ENCODE measurements at places on chromosomes 2 and 18. TPM values are rescaled to one million over a fixed set of nuclear protein-coding genes. Genes with fewer than 3 reads are reported as not detected.

The DNAH7 gene
- total RNA-seq = not detected

The LOXL3 gene
- 1.2 TPM for total RNA-seq

The BOK gene
- 113 TPM for total RNA-seq

The VWA3B gene
- not detected for total RNA-seq

The GREB1 gene
- under 0.01 TPM for total RNA-seq

The ABCB6 gene
- total RNA-seq = 39.1 TPM

The BUB1 gene
- total RNA-seq = 3.4 TPM

The ASPRV1 gene
- under 0.01 TPM for total RNA-seq

The CD302 gene
- 5.7 TPM for total RNA-seq

The LIPT1 gene
- total RNA-seq = 4.8 TPM

The FOXI3 gene
- total RNA-seq = not detected

The C2orf72 gene
- total RNA-seq = 2.0 TPM

The SERPINB10 gene
- total RNA-seq = not detected

DNA sequence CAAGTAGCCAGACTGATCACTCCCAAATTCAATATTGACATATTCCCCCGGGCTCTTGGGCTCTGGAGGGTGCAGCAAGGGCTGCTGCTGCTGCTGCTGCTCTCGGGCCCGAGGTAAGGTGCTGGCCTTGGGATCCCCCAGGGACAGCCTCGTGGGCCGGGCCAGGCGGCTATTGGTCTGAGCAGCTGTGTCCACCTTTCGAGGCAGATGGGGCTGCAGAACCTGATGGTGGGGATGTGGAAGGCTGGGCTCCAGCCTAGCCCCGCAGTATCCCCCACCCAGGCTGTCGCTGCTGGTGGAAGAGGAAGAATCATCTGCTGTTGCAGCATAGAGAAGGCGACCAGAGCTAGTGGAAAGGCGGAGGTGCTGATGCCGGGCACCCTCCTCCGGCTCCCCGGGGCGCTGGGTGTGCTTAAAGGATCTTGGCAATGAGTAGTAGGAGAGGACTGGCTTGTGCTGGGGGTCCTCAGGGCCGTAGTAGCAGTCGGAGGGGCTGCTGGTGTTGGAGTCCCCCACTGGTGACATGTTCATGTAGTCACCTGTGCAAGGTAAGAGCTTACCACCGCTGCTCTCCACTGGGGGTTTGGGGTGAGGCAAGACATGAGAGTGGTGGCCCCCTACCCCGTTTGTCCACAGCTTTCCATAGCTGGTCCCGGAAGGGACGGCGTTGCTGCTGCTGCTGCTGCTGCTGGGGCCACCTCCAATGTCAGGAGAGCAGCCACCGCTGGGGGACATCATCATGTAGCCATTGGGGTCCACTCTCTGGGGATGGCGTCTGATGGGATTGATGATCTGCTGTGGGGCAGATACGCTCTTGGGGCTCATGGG is 3.4 kb downstream of the IRS1 start:
- DNase-seq = no peak

DNA sequence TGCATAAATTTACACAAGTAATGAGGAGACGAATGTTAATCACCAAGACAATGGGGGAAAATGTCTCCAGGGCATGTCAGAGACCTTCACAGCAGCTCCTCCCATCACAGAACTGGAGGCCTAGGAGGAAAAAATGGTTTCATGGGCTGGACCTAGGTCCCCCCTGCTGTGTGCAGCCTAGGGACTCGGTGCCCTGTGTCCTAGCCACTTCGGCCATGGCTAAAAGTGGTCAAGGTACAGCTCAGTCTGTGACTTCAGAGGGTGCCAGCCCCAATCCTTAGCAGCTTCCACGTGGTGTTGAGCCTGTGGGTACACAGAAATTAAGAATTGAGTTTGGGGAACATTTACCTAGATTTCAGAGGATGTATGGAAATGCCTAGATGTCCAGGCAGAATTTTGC is 152.2 kb upstream of the KCNJ3 start:
- no peak for DNase-seq

DNA sequence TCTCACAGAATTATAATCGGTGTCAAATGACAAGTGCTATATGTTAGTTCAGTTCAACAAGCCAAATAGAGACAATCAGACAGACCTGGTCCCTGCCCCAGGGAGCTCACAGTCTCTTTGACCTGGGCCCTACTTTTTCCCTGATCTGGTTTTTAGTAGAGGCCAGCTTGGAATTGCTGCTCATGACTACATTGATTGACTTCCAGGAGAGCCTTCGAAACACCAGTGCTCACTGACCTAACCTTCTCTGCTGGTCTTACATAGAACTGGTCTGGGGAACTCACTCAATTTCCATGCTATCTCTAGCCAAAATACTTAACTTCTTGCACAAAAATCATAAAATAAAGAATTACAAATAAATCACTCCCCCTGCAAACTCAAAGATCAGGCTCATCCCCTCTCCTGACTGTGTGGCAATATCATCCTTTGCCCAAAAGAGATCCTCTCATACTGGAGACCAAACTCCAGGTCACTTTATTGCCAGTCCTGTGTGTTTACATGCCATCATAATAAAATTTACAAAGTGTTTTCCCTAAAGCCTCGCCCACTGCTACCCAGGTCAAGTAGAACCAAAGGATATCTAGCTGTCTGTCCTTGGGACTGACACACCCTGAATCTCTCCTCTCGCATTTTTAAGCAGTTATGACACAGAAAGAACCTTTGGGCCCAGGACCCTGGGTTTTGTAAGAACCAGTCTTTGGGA is 53.2 kb downstream of the PROC start:
- no peak for DNase-seq

DNA sequence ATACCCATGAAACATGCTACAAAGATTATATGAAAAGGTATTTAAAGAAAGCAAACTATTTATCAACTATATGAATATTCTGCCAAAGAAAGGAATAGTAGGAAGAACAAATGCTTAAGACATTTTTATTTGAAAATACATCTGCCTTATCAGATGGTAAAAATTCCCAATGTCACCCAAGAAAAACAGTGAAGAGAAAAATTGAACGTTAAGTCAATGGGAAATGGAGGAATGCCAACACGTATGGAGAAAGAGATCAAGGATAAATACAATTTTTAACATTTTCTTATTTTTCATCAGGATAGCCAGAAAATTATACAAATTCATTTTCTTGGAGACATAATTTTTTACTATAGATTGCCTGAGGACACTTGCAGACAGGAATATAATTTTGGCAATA is 394.2 kb downstream of the ZEB2 start:
- no peak for DNase-seq

GRCh38 chr2:6913415-6914157 is 3.6 kb upstream of the RNF144A start:
- DNase-seq = no peak

GRCh38 chr18:68604256-68604655 is 110.7 kb downstream of the TMX3 start:
- no peak for DNase-seq

GRCh38 chr2:27306573-27307286 is 1.5 kb downstream of the UCN start:
- no peak for DNase-seq

DNA sequence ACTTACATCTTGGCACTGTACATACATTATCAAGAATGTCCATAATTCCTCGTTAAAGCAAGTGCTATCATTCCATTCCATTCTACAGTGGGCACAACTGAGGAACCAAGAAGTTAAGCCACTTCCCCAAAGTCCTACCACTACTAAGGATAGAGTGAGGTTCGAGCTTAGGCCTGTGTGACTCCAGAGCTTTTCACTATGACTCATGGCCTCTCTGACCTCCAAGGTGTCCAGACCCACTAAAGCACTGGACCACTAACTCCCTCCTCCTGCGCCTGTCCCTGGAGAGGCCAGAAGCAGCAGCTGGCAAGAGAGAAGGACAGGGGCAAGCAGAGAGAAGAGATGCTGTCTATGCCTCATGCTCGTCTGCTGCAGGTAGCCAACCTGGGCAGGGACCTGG is 117.0 kb downstream of the ZBTB7C start:
- no peak for DNase-seq

DNA sequence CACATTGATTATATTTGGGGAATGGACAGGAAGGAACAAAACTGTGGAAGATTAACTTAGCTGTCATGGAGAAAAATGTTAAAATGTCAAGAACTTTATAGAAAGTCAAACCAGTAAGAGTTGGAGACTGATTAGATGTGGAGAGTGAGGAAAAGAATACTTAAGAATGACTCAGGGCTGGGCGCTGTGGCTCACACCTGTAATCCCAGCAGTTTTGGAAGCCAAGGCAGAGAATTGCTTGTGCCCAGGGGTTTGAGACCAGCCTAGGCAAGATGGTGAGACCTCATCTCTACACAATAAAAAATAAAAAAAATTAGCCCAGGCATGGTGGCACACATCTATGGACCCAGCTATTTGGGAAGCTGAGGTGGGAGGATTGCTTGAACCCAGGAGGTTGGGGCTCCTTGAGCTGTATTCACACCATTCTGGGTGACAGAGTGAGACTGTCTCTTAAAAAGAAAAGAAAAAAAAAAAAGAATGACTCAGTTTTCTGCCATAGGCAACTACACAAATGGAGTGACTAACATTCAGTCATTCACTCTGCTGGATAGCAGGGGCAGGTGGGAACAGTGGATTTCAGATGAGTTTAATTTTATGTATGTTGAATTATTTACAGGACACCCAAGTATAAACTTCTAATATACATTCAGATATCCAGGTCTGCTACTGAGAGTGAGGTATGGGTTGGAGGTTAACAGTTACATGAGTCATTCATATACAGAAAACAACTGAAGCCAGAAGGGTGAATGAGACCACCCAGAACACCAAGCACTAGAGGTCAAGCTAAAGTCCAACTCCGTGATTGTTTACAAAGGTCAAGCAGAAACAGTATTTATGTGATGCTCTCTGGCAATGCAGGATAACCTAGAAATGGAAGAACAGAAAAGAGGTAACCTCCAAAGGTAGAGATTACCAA is 33.9 kb downstream of the ORC2 start:
- DNase-seq = no peak

- DNase-seq = no peak
These were observed 376.3 kb downstream of the EPHA4 start for GRCh38 chr2:221195829-221196228.

DNA sequence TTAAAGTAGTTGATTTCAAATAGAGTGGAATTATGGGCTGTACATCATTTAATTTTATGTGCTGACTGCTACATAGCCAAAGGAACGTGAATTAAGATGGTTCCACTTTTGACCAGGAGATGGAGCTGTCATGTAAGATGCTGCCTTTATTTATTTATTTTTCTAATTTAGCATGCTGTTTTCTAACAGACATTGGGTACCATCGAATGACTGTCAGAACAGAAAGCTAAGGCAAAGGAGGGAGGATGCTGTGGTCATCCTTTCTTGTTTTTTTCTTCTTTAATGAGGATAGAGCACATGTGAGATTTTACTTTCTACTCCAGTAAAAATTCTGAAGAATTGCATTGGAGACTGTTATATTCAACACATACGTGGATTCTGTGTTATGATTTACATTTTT is at the start of gene SCN2A:
Gene SCN2A (plus strand): TSS at position 185 of the 400 bp plus-strand sequence. CDS start 56,410 bp downstream, outside the sequence.
- peak; percentile 69 for DNase-seq

DNA sequence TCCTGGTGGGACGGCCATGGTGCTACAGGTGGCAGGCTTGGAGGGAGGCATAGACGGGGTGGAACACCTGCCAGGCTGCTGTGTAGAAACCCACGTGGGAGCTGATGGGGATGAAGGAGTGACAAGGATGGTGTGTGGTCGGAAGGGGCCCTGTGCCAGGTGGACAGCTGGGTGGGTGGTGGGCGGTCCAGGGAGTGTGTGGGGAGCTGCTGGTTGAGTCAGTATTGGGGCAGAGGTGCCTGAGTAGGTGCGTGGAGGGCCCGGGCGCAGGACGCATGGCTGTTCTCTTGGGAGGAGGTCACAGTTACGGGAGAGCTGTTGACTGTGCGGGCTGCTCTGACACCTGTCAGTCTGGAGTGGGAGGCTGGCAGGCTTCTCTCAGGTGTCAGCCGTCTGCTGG is 12.6 kb upstream of the D2HGDH start:
- no peak for DNase-seq

DNA sequence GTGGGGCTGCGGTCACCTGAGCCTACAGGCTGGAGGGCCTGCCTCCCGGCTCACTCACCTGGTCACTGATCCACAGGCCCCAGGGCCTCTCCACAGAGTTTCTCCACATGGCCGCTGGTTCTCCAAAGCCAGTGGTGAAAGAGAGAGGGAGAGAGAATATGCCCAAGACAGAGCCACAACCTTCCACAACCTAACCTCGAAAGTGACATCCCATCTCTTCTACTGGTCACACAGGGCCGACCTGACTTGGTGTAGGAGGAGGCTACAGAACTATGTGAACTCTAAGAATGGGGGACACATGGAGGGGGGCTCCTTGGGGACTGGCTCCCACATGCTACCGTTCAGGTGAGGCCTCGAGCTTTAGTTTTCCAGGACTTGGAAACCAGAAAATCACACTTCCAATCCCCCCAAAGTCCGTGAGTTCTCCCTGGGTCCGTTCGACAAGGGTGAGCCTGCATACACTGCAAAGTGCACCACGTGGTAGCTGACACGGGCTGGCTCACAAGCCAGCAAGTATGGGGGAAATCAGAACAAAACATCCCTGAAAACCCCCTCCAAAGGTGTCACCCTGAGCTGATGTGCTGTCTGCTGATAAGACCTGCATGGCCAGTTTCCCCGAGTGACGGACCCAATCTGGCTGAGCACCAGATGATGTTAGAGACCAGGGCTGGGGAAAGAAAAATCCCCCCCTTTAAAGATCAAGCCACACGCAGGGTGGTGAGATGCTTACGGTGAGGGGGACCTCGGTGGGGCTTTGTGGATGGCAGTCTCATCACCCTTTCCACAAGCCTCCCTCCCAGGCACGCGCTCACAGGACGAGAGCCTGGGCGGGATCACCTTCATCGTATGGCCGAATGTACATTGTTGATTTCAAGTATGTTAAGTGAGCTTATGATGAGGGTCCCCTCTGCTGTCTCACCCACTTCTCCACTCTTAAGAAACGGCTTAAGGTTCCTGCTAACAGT is 54.2 kb upstream of the SEMA4C start:
- DNase-seq = no peak

Measured in lung microvascular endothelial cell (primary cell).